Naive thymus-derived CD8-positive, alpha-beta T cell (primary cell): ENCODE measurements at places on chromosomes 1 and 21. TPM values are rescaled to one million over a fixed set of nuclear protein-coding genes. Genes with fewer than 3 reads are reported as not detected.

- H3K4me1 ChIP-seq, result no peaks in the 10 kb centered on the region
- no peak for DNase-seq
- H3K4me3 ChIP-seq, result no peak overlapping the region
- H3K27me3 ChIP-seq, result no peaks in the 10 kb centered on the region
- no peak overlapping the region for H3K27ac ChIP-seq
These were observed 419.5 kb upstream of the DEPDC1 start for GRCh38 chr1:68916221-68916902.

DNA sequence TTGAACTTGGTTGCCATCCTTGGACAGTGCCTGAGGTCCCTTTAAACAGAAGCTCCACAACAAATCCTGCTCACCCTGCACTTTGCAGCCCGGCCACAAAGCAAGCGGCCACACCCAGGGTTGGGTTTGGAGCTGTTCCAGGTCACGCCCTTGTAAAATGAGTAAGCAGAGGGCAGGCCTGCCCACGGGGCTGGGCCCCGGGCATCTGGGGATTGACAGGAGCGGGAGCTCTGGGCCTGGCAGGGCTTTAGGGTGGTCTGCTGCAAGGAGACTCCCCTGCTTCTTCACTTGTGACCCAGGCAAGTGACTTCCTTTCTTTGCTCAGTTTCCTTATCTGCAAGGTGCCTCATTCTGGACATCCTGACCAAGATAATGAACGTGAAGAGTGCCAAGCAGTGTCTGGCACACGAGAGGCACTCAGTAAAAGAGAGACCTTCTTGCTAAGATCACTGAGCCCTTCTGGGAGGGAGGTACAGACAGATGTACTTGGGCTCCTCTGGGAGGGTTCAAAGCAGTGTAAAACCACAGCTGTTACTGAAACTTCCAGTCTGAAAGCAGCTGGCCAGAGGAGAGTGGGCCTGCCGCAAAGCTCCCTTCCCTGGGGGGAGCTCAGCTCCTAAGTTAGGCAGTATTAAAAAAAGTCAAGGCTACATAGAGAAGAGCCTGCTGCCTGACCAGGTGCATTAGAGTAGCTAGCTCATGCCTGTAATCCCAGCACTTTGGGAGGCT is 2.6 kb downstream of the E2F2 start:
- peak; percentile 84 for DNase-seq
- peaks cover 86% of the 10 kb centered on the region for H3K4me1 ChIP-seq
- H3K27me3 ChIP-seq, result no peaks in the 10 kb centered on the region
- no peaks in the 10 kb centered on the region for H3K36me3 ChIP-seq
- peak overlapping the region; percentile 9 for H3K27ac ChIP-seq
- H3K4me3 ChIP-seq, result peak overlapping the region; percentile 78

FAM72A gene
- total RNA-seq, result not detected

ALX3 gene
- total RNA-seq, result not detected

TMEM81 gene
- 5.7 TPM for total RNA-seq

RNF186 gene
- total RNA-seq, result not detected

SPRR2F gene
- not detected for total RNA-seq
